ENCODE measurements at places on chromosomes 3 and 15.

- no peak for DNase-seq
Observed at GRCh38 chr3:172699031-172699430, 11.8 kb downstream of the NCEH1 start.

- no peak for DNase-seq
Observed at GRCh38 chr15:84797212-84797611, 19.9 kb upstream of the ALPK3 start.

GRCh38 chr15:34188711-34189110 is 21.2 kb downstream of the KATNBL1 start:
- DNase-seq = no peak

DNA sequence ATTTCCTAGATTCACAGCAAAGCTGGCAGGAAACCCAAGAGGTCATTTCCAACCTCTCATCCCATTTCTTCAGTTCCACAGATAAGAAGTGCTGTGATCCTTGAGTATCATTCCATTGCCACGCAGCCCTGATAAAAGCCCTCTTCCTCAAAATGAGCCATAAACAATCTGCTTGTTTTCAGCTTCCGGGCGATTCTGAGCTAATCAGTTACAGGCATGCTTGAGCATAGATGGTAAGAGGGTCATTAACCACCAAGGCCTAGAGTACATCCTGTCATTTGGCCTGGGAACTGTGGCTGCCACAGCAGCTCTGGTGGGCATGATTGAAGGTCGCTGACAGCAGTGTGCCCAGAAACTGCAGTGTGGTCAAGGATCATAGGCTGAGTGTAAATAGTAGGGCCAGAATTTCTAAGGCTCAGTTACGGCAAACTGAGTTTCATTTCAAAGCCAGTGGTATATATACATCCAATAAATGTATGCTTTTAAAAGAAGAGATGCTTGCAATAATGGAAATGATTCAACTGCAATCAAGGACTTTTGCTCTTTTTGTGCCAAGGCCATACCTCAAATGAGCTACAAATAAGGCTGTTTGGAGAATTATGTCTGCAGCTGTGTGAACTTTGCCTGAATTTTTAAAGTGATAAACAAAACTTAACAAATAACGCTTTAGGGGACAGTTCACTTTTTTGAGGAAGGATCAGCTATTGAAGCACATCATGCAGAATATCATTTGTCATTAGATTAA is 47.3 kb downstream of the P3H2 start:
- no peak for DNase-seq

- no peak for DNase-seq
Observed at GRCh38 chr3:151879679-151880415, 6.4 kb downstream of the SUCNR1 start.

GRCh38 chr3:185712337-185712736 is 112.5 kb downstream of the IGF2BP2 start:
- DNase-seq = no peak

DNA sequence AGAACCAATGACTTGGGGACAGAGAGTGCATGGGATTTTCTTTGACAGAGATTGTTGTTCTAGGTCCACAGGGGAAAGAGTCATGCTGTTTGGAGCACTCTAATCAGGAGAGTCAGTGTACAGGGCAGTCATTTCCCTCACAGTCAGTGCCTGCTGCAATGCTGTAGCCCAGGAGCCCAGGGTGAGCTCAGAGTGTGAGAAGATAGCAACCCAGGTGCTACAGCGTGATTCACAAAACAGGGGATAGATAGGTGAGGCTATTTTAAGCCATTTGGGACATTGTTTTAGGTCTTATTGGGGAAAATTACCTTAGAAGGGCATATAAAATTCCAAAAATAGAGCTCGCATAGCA is 37.3 kb downstream of the LNP1 start:
- no peak for DNase-seq

GRCh38 chr3:25103391-25103790 is 324.7 kb upstream of the RARB start:
- no peak for DNase-seq

- DNase-seq = peak; percentile 77
Observed at GRCh38 chr3:37974121-37975083, 16.2 kb upstream of the VILL start.

DNA sequence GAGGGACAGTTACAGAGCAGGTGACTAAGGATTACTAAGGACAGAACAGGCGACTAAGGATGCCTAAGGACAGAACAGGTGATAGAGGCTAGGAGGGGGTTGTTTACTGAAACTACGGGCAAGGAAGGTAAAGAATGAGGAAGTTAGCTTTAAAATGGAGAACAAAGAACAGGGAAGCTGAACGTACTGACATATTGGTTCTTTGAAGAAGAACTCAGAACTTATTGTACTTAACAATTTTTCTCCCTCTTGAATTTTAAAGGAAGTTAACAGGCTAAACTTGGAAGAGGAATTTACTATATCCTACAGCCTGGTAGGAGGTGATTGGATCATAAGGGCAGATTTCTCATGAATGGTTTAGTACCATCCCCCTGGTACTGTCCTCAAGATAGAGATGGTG is 290.2 kb downstream of the SHQ1 start:
- DNase-seq = no peak

DNA sequence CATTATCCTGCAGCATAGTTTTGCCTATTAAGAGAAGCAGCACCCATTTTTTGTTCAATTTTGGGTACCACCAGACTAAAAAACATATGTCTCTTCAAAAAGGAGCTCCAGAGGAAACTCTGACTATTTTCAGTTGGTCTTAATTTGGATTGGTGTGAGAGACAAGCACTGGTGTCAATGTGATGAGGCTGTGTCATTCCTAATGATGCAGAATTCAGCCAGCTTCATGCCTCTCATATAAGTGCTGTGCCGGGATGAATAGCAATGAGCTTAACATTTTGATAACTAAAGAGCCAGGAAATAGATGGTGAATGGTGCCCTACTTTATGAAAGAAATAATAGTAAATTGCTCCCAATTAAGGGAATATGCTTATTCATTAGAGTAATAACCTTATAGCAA is 15.9 kb downstream of the POPDC2 start:
- DNase-seq = no peak

DNA sequence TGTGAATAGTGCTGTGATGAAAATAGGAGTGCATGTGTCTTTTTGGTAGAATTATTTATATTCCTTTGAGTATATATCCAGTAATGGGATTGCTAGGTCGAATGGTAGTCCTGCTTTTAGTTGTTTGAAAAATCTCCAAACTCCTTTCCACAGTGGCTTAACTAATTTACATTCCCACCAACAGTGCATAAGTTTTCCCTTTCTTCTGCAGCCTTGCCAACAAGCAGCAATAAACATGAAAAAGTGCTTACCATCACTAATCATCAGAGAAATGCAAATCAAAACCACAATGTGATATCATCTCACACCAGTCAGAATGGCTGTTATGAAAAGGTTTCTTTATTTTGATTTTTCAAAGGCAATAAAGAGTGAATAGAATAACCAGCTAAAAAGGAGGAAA is 1105.9 kb downstream of the NAALADL2 start:
- no peak for DNase-seq

DNA sequence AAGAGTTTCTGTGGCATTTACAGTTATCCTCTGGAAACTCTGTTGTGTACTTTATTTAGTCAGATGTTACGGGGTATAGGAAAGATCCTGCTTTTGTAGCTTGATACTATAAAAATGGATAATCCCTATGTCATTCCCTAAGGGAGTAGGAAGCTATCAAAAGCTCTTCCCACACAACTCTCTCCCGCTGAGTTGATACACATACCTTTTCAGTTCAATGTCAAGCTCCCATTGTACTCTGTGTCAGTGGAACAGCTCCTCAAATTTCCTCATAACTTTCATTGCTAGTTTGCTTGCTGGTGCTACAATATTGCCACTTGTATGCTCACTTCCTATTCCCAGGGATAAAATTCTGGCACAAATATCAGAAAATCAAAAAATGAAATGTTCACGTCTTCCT is 893.3 kb upstream of the GBE1 start:
- DNase-seq = no peak

GRCh38 chr3:169811631-169812331 is 889 bp upstream of the LRRIQ4 start:
- peak; percentile 2 for DNase-seq

DNA sequence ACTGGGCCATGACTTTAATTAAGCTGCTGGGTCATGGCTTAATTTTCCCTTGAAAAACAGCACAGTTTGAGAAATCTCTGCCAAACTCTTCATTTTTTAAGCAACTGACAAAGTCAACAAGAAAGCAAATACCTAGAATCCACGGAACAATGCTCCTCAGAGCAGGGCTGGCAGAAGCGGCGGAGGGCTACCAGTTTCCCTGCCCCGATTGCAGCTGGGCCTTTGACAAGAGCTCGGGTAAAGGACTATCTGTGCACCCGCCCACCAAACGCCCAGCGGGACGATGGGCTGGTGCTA is 1.2 kb downstream of the GOLIM4 start:
- DNase-seq = no peak

DNA sequence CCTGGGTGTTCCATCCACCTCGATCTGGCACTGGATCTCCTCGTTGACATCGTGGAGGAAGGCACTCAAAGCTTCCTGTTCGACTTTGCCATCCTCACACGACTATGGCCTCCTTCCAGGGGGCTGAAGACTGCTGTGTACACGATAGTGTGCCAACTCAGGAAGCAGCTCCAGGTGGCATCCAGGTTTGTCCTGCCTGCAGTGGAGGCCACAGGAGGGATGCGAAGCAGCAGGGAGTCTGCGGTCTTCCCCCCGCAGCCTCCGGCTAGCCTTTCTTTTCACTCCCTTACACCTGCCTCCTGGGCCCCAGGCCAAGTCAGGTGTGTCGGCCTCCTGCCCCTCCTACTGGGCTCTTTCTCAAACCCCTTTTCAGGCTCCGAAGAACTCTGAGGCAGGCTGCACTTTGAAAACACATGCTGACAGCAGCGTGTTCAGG is 32.2 kb downstream of the SYNM start:
- DNase-seq = no peak

GRCh38 chr15:52567871-52568600 is 794 bp downstream of the ARPP19 start:
- peak; percentile 32 for DNase-seq

GRCh38 chr3:161028555-161029153 is 76.5 kb downstream of the B3GALNT1 start:
- no peak for DNase-seq

GRCh38 chr3:14278799-14279625 is 100.4 kb downstream of the LSM3 start:
- DNase-seq = no peak

- DNase-seq = no peak
Observed at GRCh38 chr15:39887832-39888231, 32.2 kb downstream of the GPR176 start.

DNA sequence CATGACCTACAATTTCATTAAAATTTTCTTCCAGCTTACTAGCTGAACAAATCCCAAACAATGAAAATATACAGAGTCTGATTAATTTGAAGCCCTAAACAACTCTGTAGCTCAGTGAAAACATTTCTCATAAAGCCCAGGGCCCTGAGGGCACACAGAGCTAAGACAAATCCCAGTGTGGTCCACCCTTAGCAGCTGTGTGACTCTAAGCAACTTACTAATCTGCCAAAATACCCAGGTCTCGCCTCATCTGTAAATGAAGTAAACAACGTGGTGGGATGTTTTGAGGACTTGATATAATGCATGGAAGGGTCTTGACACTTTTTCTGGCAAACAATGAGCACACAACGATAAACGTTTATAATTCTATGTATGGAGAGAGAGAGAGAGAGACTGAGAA is 158.4 kb downstream of the FHIT start:
- no peak for DNase-seq
